Fibroblast of skin of left biceps (primary cell): ENCODE measurements at places on chromosomes 5 and 9.

- no peak for DNase-seq
Observed at GRCh38 chr9:33698267-33698666, 97.1 kb upstream of the PRSS3 start.

GRCh38 chr9:124941679-124942561 is 1.0 kb upstream of the GOLGA1 start:
- no peak for DNase-seq

GRCh38 chr5:39176759-39177630 is 42.4 kb downstream of the FYB1 start:
- DNase-seq = no peak

GRCh38 chr5:130912088-130912487 is 253.0 kb downstream of the HINT1 start:
- peak; percentile 3 for DNase-seq

GRCh38 chr5:76807296-76807695 is 11.5 kb upstream of the F2RL1 start:
- no peak for DNase-seq

DNA sequence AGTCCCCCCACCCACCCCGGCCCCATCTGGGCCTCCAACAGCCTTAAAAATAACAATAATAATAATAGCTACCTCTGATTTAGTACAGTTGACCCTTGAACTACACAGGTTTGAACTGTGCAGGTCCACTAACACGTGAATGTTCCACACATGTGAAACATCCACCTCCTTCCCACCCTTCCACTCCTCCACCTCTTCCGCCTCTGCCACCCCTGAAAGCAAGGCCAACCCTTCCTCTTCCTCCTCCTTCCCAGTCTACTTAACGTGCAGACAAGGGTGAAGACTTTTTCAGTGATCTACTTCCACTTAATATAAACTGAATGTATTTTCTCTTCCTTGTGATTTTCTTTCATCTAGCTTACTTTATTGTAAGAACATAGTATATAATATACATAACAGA is 10.8 kb downstream of the PDGFRB start:
- no peak for DNase-seq

- DNase-seq = no peak
Observed at GRCh38 chr5:169805527-169805934, 168.5 kb downstream of the DOCK2 start.

GRCh38 chr9:128253991-128254346 is 21.8 kb downstream of the GOLGA2 start:
- DNase-seq = no peak

- DNase-seq = no peak
Observed at GRCh38 chr5:1748845-1749244, 50.8 kb downstream of the MRPL36 start.

GRCh38 chr9:83999141-83999918 is 18.7 kb downstream of the RMI1 start:
- DNase-seq = no peak

- no peak for DNase-seq
Observed at GRCh38 chr9:102113191-102113590, 374.7 kb upstream of the GRIN3A start.

- DNase-seq = no peak
Observed at GRCh38 chr9:35272989-35273388, 111.2 kb downstream of the UNC13B start.

DNA sequence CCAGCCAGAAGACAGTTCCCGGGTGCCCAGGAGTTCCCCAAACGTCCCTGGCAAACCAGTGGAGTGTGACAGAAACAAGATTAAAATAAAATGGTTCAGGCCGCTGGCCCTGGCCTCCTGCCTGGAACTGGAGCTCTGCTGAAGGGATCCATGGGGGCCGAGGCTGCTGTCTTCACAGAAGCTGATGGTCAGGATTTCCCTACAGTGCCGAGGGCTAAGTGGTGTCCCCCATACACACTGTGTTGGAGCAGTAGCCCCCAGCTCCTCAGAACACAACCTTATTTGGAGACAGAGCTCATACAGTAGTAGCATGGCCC is 55.9 kb downstream of the MRPL36 start:
- no peak for DNase-seq

GRCh38 chr9:114570742-114571141 is 16.8 kb upstream of the ATP6V1G1 start:
- DNase-seq = no peak

DNA sequence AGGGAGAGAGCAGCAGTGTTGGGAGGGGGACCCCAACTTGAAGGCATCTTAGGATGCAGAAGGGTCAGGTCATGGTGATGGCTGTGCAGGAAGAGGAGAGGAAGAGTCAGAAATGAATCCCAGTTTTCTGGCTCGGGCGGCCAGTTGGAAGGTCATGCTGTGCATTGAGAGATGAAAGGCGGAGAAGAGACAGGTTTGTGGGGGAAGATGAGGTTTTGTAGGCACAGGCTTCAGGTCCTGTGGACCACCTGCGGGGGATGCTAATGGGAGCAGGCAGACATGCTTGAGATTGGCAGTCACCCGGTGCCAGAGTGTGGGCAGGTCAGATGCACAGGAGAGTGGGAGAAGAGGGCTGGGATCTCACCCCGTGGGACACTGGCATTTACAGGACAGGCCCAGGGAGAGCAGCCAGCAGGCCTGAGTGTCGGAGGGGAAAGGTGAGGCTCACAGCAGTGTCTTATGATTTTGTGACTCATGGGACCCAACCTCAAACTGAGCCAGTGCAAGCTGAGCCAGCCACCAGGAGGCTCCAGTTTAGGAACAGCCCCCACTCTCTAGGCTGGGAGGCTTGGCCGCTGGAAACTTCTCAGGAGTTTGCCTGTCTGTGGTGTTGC is 17.5 kb downstream of the STXBP1 start:
- no peak for DNase-seq

DNA sequence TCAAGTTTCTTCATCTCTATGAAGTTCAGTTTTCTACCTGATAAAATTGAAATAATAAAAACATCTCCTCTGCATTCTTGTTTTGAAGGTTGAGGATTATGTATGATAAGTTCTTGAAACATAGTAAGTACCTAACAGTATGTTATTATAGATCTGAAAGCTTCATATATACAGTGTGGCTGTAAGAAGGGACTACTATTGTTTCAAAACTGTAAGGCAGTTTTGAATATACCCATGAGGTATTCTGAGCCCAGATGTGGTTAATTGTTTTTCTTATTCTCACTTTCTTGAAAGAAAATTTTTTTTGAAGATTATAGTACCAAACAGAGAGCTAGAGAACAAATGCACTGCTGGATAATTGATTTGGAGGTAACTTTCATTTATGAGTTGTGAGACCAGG is 383.2 kb downstream of the CHSY3 start:
- no peak for DNase-seq

DNA sequence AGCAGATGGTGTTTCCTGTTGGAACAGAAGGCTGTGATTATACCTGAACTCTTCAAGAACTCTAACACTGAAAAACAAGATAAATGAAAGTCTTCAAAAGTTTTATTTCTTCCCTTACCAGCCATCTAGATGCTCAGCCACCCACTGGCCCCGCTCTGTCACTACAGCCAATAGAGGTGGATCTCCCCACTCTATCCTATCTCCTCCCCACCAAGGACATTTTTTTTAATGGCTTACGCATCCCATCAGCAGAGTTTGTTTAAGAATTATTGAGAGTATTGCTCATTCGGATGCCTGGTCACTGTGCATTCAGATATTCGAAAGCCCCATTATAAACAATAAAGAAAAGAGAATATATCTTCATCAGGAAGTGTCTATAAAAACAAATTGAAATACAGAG is 159.4 kb downstream of the RASEF start:
- DNase-seq = no peak

DNA sequence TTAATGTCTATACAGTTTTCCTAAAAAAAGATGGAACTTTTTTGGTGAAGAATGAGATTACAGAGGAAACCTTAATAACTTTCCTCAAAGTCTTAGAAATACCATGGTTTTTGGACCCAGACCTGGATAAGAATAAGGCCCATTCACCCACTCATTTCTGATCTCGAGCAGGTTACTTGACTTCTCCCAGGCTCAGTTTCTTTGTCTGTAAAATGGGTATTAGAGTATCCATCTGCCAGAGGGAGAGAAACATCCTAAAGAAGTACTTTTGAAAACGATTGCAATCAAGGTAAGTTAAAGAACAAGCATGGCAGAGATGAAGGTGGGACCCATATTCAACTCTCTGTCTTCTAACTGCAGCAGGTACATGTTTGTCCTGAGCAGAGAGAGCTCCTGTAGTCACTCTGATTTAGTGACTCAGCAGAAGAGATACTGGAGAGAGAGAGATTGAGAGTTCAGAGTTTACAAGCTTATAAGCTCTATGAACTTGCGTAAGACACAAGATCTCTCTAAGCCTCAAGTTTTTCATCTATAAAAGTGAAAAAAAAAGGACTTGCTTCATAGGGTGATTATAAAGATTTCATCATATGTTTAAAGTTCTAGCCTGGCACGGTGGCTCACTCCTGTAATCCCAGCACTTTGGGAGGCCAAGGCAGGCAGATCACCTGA is 379.4 kb upstream of the SGCD start:
- no peak for DNase-seq

DNA sequence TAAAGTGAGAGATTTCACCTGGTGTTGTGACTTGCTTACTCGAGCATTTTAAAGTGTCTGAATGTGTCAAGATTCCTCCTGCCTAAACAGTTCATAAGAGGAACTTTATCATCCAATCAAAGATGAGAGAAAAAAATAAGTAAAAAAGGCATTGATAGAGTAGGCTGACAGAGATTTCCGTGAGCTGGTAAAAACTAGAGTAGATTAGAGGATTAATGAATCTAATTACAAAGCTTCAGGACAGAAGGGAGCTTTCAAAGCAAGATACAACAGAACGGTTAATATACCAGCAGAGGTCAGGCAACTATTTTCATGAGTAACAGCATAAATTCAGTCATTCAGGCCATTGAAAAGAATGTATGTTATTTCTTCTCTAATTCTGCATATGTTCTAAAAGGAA is 91.5 kb downstream of the ADAMTS6 start:
- DNase-seq = no peak

DNA sequence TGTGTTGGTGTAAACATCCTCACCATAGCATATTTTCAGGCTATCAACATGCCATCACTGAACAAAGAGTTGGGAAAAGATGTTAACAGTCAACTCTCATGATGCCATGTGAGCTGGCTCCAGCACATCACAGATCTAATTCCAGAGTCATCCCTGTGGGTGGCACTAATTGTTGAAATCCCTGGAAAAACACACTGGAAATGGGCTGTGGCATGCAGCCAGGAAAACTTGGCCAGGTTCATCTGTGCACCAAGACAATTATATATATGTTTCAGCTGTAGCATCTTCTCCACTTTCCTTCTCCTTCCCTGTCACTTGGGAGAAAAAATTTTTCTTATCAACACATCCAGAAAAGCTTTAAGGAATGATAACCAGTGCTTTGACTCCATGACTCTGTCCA is 313.7 kb downstream of the TRIM32 start:
- no peak for DNase-seq

DNA sequence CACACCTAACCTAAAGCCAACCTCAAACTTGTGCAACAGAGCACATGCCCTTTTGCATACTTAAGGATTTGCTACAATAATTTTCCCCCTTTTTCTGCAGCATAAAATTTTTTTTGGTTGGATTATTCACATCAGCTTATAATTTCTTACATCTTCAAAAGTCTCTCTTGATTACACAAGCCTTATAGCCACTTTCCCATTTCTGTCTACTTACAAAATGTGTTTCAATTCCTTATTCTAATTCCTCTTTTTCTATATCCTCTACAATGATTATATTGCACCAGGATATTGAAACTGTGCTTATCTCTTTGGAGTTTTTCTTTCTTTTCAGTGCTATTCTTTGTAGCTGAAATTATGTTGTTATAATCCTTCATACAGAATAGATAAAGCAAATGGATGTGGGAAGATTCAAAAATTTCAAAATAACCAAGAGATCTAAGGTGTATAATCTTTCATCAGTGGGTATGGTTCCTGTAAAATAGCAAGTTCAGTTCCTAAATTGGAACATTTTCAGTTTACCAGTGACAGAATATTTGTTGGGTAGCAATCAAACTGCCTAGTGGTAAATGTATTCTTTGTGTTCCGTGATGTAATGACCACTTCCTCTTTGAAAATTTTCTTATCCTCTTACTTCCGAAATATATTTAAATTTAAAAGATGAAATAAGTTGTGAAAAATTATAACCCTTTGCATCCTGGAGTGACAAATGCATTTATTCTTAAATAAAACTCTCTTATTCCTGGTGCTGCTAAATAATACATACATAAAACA is 386.8 kb upstream of the CHD1 start:
- no peak for DNase-seq

DNA sequence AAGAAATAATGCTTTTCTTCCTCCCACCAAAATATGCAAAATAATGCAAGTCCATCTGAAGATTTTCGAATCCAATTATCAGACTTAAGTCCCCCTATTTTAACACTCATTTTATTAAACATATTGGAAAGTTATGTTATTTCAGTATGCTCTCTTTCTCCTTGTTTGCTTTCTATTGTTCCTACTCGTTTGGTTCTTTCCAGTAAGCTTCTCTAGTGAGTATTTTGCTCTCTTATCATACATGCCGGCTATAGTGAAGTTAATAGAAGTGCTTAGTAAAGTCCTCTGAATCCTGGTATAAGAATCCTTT is 517 bp downstream of the ALDH1A1 start:
- DNase-seq = no peak

- DNase-seq = no peak
Observed at GRCh38 chr9:120388003-120388855, 191.7 kb downstream of the CDK5RAP2 start.

DNA sequence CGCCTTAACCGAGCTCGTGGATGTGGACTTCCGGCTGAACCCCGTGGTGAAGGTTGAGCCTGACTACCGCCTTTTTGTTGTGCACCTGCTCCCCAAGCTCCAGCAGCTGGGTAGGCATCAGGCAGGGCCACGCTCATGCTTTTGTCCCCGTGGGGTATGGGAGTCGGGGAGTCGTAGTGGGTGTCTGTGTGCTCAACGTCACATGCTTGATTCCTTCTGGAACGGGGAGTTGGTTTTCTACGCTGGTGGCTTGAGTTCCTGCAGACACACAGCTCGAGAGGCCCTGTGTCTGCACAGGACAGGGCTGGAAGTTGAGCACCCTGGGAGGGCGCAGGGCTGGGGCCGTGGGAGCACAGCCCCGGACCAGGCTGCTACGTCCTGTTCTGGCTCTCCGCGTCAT is 8.0 kb downstream of the CEP72 start:
- no peak for DNase-seq

- no peak for DNase-seq
Observed at GRCh38 chr9:121857928-121858327, 206.5 kb downstream of the DAB2IP start.
